GM03348 (cell line): ENCODE measurements at places on chromosomes 11 and 22.

DNA sequence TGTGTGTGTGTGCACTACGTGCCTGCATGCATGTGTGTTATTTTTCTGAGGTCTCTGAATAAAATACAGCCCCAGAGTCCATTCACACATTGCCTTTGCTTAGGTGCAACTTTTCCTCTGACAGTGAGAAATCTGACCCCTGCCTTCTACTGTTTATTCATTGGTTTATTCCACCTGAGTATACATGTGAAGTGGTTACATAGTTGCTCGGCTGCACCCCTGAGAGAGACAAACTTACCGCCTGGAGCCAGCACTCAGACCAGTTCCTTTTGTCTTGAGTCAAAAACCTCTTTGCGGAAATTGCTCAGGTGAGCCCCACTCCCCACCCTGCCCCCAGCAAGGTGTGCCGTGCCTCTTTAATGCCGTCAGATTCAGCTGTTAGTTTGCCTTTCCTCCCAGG is 363.6 kb downstream of the BRD1 start:
- no peak for DNase-seq

DNA sequence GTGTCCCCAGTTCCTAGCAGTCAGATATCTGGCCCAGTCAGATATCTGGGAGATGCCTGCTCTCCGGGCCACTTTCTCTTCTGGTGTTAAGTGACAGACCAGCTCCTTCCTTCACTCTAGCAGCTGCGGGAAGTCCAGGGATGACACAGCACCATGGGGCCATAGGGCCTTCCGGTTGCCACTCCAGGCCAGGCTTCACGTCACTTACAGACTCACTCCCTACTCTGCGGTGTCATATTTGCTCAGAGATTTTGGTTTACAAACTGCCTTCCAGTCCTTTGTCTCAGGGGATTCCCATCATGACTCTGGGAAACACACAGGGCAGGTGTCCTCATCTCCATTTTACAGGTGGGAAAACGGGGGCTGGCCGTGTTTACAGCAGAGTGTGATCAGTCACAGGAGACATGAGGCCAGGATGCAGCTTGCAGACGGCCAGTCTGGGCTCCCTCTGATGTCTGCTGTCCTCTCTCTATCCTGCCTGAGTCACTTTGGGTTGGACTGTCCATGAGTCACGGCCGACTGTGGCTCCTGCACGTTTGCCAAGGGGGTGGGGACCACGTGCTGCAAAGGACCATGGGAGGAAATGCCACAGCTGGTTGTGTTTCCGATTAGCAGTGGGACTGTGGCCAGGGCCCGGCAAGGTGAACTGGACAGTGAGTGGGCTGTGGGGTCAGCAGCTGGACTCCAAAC is 8.2 kb upstream of the TBC1D22A start:
- DNase-seq: peak; percentile 97

DNA sequence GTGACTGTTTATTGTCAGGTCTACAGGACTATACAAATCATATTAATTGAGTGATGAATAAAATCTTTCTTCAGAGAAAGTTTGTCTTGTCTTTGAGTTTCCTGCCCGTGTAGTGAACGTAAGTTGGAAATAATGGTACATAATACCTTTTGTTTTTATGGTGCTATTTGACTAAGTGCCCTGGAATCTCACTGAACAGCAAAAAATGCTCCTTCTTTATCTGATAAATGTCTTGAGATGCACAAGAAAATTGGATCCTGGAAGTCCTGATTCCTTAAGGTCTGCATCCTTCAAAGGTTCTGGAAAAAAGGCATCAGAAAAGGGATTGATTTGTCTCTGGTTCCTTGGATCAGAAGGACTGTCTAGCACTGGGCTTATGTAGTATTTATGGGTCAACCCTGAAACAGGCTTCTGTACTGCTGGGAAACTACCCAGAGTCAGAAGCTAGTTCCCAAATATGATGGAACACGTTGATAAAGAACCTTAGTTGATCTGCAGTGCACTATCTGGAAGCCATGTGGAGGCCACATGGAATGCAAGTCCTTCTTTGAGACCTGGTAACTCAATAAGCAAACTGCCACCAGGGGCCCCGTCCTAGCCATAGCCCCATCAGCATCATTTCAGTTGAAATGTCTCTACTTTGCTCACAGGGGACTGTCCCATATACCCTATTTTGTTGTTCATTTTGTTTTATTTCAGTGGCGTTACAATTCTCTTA is 100.6 kb upstream of the CD44 start:
- no peak for DNase-seq

DNA sequence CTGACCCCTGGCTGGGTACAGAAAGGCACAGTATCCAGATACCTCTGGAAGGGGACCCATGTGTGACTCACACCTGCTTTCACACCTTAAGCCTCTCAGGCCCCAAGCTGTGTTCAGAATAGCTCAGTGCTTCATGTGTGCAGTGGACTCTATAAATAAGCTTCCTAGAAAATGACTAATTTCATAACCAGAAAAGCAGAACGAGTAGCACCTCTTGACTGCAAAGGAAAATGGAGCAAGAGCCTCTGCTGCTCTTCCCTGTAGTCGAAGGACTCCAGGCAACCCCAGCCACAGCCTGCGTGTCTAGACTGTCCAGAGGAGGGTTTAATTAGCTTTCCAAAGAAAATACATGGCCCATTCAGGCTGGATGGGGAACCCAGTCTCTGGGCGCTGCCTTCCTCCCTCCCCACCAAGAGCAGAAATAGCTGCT is 23.1 kb downstream of the PTPN5 start:
- no peak for DNase-seq

DNA sequence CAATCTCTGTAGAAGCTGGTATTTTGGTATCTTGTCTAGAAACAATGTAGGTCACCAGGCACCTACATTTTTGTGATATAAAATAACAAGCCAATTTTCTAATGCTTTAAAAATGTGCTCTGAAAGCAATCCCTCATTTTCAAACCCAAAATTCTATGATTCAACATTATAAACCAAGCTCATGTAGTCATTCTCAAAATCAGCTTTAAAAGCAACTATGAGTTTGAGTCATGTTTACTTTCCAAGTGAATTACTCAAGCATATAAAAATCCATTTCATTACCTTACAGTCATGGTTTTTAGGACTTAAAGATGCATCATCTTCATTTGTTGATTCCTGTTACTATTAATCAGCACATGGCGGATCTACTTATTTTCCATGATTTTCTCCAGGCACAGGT is 216.4 kb downstream of the GRM5 start:
- peak; percentile 14 for DNase-seq

GRCh38 chr11:85685820-85686459 is at the start of gene CCDC89:
CCDC89 (minus strand) TSS chr11:85686195; CDS start chr11:85686130, 65 bp downstream.
- peak; percentile 98 for DNase-seq

GRCh38 chr22:24681236-24681635 is 78.2 kb downstream of the GGT1 start:
- DNase-seq: no peak

- DNase-seq: no peak
Observed at GRCh38 chr11:76557466-76557865, 112.6 kb downstream of the EMSY start.

- DNase-seq: no peak
Observed at GRCh38 chr11:105697291-105697690, 87.4 kb downstream of the GRIA4 start.

DNA sequence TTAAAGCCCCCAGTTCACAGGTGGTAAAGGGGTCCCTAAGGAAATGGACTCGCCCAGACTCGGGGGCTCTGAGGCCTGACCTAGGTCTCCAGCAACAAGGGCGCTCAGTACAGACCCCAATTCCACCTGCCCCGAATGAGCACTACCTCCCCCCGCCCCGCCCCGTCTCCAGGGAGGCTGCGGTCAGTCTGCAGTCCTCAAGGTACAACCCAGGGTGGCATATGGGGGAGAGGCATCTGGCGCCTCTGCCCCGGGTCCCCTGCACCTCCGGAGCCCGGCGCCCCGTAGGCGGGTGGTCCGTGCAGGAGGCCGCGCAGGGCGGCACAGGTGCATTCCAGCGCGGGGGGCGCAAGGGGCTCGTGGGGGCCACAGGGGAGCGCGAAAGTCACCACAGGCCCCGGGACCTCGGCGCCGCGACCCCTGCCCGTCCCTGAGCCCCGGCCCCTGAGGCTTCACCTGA is 361 bp downstream of the CTSD start:
- DNase-seq: peak; percentile 29

DNA sequence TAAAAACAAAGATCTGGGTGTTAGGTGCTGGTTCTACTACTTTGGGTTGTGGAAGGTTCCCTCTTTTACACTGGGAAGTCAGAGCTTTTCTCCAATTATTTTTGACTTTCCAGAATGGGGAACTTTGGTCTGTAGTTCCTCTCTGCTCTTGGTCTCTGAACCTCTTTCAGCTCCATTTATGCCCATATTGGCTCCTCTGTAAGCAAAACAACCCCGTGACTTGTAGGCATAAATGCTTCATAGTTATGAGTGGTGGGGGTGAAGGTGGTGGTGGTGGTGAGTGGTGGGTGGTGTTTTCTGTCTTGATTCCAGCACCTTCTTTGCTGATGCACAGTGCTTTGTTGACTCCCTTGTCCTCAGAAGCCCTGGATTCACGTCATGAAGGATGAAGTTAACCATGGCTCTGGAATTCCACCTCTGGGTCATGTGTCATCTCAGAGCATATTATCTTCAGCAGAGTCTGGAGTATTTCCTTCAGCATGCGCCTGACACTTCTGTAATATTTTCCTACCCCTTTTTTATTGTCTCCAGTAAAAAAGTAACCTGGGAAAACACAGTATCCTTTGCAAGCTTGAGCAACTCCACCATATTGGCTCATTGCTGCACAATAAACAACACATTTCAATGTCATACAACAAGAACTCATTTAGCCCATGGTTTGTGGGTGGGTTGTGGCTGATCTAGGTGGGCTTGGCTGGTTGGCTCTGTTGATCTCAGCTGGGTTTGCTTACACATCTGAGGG is 24.1 kb upstream of the GRK3 start:
- DNase-seq: no peak

GRCh38 chr22:17120281-17120680 is 879 bp downstream of the TMEM121B start:
- peak; percentile 72 for DNase-seq

- no peak for DNase-seq
Observed at GRCh38 chr22:47626428-47627390, 864.3 kb downstream of the TBC1D22A start.

DNA sequence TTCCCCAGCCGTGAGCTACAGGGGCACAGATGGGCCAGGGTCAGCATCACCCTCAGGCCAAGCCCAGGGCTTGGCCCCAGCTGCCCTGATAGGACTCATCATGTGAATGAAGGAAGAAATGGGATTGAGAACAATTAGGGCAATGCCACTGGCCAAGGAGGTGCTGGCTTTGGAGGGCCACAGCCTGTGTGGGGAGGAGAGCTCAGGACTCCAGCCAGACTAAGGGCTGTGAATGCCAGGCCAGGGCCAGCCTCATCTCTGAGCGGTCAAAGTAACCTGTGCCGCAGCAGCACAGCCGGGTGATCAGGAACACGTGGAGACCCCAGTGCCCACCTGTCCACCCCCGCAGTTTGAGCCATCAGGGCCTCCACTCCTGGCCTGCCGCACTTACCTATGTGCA is 10.1 kb downstream of the CHID1 start:
- no peak for DNase-seq

- no peak for DNase-seq
Observed at GRCh38 chr11:47394322-47395222, 13.8 kb upstream of the SLC39A13 start.

- no peak for DNase-seq
Observed at GRCh38 chr11:71489311-71490043, 36.5 kb downstream of the NADSYN1 start.

DNA sequence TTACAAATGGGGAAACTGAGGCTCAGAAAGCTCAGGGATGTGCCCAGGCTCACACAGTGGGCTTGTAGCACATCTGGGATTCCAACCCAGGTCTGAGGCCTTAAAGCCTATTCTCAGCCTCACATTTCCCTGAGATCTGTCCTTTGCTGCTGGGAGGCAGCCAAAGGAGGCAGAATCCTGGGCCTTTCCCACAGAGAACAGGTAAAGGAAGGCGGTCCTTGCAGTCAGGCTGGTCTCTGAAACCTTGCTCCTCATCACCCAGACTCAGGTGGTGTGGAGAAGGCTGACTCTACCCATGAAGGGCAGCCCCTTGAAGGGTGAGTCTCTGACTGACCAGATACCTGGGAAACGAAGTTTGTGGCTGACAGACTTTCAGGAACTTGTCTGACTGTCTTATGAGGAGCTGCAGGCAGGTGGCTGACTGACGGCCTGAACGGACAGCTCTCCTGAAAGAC is 7.8 kb downstream of the SLCO2B1 start:
- no peak for DNase-seq

- no peak for DNase-seq
Observed at GRCh38 chr11:62614275-62614674, 1.2 kb downstream of the ROM1 start.

GRCh38 chr11:68012044-68012842 is 2.1 kb downstream of the ALDH3B1 start:
- no peak for DNase-seq

GRCh38 chr11:76597533-76598425 is 72.8 kb downstream of the LRRC32 start:
- no peak for DNase-seq

DNA sequence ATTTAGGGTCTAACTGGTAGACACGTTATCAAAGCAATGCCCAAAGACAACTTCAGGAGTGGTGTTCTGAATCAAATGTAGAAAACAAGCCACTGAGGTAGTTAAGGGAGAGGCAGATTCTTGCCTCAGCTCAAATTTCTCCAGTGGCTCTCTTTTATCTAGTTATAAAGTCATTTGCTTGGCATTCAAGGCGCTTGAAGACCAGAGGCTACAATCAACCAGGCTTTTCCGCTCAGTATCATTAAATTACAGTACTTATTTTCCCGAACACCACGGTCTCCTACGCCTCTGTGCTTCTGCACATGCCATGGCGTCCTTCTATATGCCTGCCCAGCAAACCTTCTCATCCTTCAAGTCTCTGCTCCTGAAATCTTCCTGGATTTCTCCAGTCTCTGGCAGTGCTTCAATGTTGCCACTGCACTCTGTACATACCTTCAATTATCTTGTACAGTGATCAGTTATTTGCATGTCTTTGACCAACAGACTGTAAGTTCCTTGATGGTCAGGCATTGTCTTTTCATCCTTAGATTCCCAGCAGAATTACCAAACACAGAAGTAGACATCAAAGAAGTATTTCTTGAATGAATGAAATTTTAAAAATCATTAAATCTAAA is 1.4 kb downstream of the POGLUT3 start:
- peak; percentile 21 for DNase-seq

- DNase-seq: peak; percentile 36
Observed at GRCh38 chr11:68370211-68371111, 58.1 kb downstream of the LRP5 start.
